ENCODE measurements at places on chromosomes 4 and X.

GRCh38 chr4:13543839-13544605 is at the start of gene NKX3-2:
Gene NKX3-2 (minus strand): TSS chr4:13544508. CDS start chr4:13544414, 94 bp downstream.
- no peak for ATAC-seq

DNA sequence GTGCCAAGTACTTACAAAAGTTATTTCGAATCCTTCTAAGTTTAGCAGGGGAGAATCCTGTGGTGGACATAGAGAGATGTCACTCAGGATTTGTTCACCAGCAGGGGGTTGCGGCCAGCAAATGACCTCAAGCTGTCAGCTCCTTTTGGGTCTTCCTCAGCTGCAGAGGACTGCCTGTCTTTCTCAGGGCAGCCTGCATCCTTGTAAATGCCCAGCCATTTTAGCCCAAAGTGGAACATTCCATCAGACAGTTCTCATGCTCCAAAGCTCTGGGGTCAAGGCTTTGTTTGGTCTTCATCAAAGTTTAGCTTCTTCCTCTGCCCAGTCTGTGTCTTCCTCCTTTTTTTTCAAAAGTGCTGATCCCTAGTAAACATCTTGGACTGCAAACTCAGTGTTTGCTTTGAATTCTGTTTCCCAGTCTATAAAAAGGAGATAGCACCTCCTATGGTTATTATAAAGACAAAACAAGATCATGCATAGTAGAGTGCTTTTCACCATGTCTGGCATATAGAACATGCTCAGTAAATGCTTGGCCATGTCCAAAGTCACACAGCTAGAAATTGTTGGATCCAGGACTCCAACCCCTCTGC is 156.4 kb upstream of the GATB start:
- ATAC-seq: no peak

- no peak for ATAC-seq
These were observed 15.1 kb downstream of the TEC start for GRCh38 chr4:48254381-48255071.

DNA sequence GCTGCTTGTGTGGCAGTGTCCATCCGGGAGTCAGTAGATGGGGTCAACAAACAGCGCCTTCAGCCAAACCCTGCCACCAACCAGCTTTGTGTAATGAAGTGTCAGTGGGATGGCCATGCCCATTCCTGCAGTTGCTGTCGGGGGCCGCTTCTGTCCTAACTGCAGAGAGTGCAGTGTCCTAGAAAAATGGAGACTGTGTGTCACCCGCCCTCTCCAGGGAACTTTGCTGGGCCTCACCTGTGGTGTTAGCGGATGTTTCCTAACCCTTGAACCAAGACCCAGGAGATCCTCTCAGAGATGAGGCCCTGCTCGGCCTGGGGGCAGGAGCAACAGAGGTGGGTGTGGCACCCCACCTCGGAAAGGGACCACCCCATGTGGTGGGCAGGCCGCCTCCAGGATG is 35.3 kb upstream of the HGFAC start:
- ATAC-seq: no peak

GRCh38 chr4:72216539-72217277 is 184.9 kb downstream of the NPFFR2 start:
- no peak for ATAC-seq

GRCh38 chrX:107676559-107677378 is 48.5 kb downstream of the PRPS1 start:
- ATAC-seq: peak; percentile 27

DNA sequence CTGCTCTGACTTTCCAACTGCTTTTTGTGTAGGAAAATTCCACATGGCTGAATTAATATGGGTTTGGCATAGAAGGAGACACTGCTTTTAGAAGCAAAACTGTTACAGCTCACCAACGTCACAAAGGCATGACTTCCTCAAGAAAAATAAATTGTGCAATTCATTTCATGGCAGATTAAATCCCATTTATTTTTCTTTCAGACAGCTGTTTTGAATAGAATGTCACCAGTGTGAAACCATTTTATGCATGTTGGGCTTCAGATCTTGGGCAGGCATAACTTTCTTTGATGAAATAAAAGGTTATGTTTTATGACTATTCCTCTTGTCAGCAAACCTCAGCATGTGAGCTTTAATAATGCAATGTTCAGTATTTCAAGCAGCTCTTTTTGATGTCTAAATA is 542.8 kb downstream of the GALNTL6 start:
- ATAC-seq: no peak

- ATAC-seq: no peak
These were observed 531.8 kb upstream of the GALNTL6 start for GRCh38 chr4:171281359-171281758.

DNA sequence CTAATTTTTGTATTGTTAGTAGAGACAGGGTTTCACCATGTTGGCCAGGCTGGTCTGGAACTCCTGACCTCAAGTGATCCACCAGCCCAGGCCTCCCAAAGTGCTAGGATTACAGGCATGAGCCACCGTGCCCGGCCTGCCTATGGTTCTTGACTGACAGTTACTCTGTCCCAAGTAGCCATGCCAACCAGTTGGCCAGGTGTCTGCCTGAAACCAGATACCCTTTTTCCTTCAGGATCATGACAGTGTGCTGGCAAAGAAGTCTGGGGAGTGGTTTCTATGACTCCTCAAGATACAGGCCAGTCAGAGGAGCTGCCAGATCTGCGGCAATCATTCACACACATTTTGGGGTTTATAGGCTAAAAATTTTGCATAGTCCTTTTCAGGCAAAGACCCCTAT is 1.7 kb upstream of the LAS1L start:
- ATAC-seq: no peak

GRCh38 chr4:100082852-100083251 is 107.4 kb downstream of the DDIT4L start:
- ATAC-seq: peak; percentile 75

GRCh38 chr4:127211650-127212560 is 420.9 kb upstream of the INTU start:
- ATAC-seq: no peak

DNA sequence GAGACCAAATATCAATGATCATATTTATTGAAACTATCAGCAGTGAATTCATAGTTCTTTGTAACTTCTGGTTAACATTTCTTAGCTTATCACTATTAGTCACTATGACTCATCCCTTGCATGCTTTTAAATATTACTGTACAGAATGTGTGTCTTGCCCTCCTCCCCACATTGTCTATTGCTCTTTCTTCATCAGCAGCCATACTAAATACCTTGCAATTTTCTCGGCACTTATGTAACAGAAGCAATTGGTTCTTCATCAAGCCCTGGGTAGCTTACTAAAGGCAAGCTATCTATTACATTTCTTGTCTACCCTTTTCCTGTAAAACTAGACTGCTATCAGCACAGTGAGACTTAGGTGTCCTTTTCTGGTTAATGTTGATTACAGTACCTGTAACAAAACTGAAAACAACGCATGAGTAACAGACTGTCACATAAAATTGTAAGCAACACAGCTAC is 8.2 kb downstream of the KLHL4 start:
- no peak for ATAC-seq

GRCh38 chrX:152901816-152902501 is 4.1 kb downstream of the ZNF185 start:
- no peak for ATAC-seq

- no peak for ATAC-seq
These were observed 29.5 kb downstream of the PF4 start for GRCh38 chr4:73952352-73952751.

DNA sequence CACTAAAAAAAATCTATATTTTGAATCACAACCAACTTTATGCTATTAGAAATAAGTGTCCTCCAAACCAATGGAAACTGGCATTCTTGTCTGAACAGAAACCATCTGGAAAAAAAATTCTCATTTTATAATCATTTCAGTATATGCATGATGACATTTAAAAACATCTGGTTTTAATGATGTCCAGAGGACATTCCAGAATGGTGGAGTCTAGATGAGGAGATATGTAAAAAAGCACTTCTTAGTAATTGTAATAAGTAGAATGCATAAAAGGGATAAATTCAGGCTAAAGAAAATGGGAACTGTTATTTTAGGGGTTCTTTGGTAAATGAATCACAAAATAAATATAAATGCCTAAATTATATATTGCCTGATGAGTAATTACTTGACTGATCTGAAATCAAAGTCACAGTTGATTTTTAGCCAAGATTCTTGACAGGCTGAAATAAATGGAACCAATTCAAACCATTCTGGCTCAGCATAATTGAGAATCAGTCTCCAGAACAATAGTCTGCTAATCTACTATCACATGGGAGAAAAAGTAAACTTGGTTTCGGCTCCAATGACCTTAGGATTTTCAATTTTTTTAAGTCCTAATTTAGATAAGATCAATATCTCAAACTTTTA is 636.6 kb downstream of the FAT4 start:
- no peak for ATAC-seq

- ATAC-seq: peak; percentile 92
These were observed 147.5 kb downstream of the TSPAN5 start for GRCh38 chr4:98510757-98511517.

DNA sequence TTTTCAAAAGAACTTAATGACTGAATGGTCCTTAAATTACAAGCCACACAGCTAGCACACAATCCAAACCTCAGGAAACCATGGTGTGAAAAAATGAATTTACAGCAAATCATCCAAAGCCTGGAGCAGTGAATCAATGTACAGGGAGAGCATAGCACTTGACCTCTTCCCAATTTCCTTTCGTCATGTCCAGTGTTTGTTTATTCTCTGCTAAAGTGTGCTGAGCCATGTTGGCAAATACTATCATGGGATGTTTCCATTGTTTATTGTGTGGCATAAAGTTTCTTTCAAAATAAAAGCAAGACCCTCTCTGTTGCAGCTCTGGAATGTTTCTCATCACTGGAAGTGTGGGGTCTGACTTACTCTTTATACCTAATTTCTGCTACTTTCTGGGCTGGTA is 25.4 kb upstream of the FAM47B start:
- no peak for ATAC-seq

DNA sequence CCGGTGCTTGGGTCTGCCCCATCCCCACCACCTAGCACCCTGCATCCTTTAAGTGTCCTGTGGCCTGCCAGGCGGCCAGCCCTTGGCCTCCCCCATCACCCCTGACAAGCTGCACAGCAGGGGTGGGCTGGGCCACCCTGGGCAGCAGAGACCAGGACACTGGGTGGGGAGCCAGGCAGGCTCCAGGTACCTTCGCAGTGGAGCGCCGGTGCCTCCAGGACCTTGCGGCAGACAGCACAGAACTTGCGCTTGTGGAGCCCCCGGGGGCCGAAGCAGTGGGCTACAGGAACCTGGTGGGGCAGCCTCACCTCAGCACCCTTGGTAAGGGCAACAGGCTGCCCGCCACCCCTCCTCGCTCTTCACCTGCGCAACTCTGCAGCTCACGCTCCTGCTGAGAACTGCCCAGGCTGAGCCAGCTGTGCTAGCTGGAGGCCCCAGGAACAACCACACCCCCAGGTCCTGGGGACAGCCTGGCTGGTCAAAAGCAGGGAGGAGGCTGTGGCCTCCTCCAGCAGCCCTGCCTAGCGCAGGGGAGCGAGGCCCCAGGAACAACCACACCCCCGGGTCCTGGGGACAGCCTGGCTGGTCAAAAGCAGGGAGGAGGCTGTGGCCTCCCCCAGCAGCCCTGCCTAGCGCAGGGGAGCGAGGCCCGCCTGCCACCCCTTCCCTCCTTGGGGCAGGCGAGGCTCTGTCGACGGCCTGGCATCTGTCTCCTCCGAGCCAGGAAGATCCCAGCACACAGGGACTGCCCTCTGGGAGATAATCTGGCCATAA is 4.6 kb downstream of the DGKQ start:
- ATAC-seq: no peak

- no peak for ATAC-seq
These were observed 30.5 kb upstream of the TCEANC start for GRCh38 chrX:13622401-13622964.

DNA sequence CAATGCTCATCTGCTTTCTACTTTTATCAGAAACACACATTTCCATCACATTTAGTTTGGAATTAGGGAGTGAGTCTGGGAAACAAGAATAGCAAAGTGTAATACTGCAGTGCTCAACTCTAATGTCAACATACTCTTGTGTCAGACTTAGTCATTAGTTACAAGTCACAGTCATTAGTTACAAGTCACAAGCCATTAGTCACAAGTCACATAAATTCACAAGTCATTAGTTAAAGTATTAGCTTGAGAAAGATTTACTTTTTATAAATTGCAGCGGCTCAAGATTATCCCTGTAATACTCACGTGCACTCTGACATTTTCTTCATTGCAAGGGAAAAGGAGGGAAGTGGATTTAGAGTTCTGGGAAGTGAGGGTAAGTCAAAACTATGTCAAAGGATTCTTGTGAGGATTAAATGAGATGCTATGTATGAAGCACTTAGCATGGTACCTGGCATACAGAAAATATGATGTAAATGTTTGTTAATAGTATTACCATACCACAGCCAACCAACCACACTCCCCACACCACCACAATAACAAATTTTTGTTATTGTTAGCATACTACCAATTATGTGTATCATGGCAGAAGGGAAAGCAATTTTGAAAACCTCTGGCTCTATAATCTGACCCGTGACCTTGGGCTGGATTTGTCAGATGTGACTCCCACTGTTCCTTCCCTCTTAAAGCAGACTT is 116.6 kb downstream of the ARHGAP24 start:
- no peak for ATAC-seq

DNA sequence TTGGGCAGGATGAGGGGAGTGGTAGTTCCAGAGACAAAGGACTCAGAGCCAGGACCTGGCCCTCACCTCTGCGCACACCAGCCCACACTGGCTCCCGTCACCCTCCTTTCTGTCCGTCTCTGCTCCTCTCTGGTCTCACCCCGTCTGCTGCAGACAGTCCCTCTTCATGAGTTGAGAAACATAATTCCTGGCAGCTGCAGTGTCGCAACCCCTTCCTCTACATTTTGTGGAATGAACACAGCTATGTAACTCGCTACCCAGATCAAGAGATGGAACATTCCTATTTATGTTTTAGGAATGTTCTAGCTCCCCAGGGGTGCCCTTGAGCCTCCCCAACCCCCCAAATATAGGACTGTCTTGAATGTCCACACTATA is 59.3 kb downstream of the SHROOM2 start:
- no peak for ATAC-seq

DNA sequence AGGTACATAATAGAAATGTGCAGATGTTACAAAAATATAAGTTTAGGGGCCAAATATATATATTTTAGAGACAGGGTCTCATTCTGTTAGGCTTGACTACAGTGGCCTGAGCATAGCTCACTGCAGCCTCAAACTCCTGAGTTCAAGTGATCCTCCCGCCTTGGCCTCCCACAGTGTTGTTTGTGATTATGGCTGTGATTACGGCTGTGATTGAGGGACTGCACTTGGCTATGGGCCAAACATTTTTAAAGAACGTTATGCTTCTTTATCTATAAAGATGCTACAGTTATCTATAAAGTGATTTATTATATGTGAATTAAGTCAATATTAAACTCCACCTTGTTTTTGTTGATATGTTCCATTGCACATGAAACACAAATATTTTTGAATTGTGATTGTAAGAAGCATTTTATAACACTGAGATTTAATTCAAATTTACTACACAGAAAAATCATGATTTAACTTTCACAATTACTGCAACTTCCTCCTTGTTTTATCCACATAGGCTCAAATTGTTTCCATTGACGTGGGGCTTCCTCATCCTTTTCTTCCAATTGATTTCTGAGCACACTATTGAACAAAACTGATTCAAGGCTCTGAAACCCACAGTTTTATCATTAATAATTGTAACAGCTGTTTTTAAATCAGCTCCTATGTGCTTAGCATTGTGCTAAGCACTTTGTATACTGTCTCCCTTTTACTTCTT is 68.4 kb upstream of the BMPR1B start:
- ATAC-seq: no peak
